Hematopoietic multipotent progenitor cell treated with erythropoietin and hydrocortisone succinate and interleukin-3 and kit ligand, for 8 days (in vitro differentiated cells): ENCODE measurements at places on chromosomes 3 and 15.

- DNase-seq = no peak
Measured at GRCh38 chr3:20984594-20985205, 766.3 kb downstream of the ZNF385D start.

DNA sequence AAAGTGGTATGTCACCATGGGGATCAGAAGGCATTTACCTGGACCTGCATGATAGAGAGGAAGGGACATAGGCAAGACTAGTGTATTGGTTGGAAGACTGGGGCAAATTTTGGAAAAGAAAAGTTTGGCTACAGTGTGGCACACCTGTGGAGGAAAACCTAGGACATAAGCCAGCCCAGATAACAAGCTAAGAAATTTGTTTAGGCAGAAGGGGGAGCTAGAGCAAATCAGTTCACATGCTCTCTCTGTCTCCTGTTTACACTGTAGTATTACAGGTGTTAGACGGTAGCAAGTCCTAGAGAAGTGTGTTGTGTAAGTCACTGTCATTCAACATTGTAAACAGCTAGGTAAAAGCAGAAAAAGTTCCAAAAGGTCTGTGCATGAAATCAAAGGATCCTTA is 11.9 kb upstream of the ALDH1A2 start:
- DNase-seq = no peak

GRCh38 chr3:29275309-29275708 is 5.6 kb upstream of the RBMS3 start:
- DNase-seq = no peak

GRCh38 chr15:74320352-74321247 is 46.8 kb downstream of the CYP11A1 start:
- DNase-seq = peak; percentile 36

DNA sequence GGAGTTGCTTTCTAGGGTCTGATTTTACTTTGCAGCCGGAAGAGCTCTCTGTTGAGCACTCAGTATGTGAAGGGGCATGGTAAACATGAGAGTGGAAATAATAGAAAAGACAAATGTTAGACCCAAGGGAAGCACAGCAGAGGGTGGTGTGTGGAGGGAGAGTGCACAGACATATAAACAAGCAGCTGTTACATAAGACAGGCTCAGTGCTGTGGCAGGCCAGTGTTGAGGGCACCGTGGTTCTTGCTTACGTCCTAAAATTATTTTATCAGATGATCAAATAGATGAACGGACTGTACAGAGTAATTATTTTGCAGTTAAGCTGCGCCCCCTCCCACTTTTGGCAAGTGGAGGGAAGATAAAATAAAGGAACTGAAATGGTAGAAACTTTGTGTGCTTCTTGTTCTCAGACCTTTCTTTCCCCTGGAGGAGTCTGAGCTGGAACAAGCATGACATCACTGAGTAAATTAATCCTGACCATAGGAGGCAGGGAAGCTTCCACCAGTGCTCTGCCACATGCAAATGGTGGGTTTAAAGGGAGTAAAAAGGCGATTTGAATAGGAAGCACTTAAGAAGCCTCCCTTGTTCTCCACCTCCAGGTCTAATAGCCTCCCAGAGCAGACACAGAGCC is 205.6 kb downstream of the IL20RB start:
- no peak for DNase-seq

DNA sequence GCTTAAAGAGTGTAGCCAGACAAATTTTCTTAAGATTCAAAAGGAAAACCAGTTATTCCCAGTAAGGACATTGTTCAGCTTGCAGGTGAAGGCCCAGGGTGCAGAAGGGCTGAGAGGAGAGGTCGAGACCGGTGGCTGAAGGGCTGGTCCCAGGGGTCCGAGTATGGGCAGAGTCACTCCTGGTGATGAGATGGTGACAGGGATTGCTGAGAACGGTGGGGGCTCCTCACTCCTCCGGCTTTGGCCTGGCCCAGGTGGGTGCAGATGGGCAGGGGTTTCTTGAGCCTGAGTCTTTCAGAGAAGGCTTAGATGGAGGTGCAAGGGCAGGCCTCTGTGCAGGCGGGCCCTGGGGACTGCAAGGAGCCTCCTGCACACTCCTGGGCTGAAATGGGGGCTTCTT is 56.2 kb downstream of the ZNF445 start:
- no peak for DNase-seq

DNA sequence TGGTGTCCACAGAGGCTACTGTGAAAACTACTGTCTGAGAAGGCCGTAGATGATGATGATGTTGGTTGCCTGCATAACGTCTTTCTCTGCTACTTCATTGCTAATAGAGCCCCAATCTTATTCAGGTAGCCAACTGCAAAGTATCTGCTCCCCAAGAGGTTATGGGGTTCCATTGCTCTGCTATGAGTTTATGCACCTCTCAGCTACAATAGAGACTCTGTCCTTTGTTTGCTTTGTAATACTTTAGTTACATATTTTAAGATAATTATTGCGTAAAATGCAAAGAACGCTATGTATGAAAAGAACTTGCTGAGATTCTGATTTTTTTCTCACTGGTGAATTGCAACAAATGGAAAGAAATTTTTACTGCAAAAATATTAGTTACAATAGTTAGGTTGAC is 27.8 kb upstream of the GMPPB start:
- no peak for DNase-seq

DNA sequence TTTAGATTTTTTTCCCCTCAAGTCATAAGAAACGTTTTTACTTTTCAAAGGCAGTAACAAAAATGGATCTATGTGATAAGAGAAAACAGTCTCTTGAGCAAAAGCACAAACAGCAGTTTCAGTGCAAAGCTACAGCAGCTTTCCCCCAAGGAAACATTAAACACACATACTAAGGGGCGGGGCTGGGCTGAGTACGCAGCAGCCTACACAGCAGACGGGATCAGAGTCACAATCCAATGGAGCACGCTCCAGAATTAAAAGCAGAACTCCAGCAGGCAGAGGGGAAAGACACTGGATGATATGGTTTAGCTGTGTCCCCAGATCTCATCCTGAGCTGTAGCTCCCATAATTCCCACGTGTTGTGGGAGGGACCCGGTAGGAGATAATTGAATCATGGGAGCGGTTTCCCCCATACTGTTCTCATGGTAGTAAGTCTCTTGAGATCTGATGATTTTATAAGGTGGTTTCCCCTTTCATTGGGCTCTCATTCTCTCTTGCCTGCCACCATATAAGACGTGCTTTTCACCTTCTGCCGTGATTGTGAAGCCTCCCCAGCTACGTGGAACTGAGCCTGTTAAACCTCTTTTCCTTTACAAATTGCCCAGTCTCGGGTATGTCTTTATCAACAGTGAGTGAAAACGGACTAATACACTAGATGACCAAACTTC is 116.2 kb upstream of the SLCO3A1 start:
- no peak for DNase-seq

- no peak for DNase-seq
Measured at GRCh38 chr3:189883113-189883753, 237.5 kb downstream of the P3H2 start.

- DNase-seq = no peak
Measured at GRCh38 chr15:65935391-65935790, 66.1 kb downstream of the RAB11A start.

DNA sequence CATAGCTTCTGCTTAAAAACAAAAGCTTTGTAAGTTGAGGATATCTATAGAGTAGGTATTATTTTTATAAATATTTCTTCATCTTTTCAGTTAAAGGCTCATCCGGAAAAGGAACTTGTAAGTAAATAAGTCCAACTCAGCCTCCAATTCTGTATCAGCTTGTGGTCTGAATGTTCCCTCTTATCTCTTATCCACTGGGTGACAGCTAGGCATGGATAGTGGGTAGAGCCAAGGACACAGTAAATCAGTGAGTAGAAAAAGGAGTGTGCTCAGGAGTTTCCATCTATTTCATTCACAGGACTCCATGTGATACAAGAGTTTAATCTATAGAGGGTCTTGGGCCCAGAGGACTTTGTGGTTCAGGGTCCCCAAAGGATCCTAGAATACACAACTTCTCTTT is 50.9 kb downstream of the FRMD5 start:
- peak; percentile 40 for DNase-seq

DNA sequence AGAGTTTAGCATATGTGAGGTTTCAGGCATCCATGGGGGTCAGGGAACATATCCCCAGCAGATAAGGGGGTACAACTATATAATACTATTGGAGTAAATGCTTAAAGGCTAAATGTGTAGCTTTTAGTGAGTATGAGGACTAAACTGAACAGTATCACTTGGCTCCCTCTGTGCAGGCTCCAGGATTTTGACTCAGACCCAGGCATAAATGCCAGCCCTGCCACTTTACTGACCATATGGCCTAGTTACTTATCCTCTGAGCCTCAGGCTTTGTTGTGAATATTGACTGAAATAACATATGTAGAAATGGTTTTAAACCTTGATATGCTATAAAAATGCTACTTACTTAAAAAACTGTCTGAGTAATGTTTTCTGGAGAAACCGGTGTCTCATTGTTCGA is 151.6 kb downstream of the CHST2 start:
- no peak for DNase-seq

DNA sequence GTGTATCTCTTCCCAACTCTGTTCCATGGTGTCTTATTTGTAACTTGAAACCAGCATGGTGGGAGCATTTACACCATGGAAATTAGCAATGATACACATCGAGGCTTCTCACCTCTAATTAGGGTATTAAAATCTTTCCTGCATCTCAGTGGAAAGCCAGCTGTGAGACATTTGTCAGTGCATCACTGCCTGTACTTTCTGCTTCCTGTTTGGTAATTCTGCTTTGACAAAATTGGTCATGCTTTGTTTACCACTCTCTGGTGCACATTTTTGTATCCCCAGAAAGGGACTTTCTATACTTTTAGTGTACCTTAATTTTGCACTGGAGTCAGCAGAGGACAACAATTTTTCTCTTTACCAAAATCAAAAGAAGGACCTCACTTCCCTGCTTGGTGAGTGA is 402.1 kb downstream of the PDCD6IP start:
- no peak for DNase-seq

DNA sequence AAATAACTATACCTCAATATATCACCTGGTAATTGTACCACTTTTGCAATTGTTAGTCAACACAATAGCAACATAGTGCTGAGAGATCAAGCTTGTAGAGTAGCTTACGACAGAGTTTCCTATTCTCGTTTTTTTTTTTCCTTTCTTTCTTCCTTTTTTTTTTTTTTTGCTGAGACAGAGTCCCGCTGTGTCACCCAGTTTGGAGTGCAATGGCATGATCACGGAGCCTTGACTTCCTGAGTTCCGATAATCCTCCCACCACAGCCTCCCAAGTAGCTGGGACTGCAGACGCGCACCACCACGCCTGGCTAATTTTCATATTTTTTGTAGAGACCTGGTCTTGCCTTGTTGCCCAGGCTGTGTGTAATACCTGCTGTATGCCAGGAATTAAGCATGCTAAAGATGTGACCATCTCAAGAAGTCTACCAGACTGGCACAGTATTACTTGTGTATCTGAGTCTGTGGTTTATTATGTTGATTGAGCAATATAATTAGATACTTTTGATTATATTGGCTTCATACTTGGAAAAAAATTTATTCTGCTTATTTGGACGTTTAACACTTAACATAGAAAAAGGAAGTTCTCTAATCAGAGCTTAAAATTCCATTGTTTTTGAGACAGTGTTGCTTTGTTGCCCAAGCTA is 3.0 kb downstream of the SELENOT start:
- DNase-seq = peak; percentile 75

DNA sequence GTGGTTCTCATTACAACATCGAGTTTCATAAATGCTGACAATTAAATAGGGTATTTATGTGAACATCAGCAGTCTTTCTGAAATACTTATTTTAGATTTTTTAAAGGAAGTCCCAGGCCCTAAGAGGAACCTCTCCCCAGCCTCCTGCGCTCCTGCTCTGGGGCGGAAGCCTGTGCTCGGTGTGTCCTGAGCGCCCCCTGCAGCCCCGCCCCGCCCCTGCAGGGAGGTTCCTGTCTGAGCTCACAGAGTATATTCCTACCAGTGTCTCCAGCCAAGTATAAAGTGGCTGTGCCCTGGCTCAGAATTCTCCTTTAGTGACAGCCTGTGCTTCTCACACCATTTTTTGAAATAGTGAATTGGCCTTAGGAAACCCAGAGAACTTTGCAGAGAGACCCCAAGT is 567.9 kb downstream of the GOLGA6L6 start:
- no peak for DNase-seq

DNA sequence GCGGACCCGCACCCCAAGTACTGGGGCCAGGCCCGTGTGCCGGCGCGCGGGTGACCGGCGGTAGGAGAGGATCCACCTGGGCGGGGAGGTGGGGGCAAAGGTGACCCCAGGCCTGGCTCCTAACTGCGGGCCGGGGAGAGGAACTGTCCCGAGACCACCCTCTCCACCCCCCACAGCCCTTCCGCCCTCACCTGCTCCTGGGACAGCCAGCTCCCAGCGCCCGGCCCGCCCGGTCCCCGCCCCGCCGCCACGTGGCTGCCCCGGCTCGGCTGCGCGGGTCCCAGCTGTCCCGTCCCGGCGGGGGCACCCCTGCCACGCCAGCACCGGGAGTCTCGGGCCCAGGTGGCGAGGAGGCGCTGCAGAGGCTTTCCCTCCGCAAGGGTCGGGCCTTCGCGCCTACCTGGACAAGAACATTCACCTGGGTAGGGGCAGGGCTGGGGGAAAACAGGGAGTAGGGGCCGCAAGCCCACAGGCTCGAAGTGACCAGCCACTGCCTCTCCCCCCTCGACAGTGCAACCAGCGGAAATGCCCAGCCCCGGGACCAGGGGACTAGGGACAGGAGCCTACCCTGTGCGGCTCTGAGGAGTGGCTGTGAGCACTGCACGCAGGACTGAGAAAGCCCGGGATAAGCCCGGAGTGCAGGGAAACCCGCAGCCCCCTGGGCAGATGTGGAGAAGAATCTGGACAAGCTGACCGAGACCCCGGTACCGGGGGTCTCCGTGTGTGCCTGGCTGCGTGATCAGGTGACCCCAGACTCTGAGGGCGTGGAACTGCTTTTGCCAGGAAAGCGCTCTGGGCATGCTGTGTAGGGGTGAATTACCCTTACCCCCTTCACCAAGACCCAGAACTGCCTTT is at the start of gene SLC12A8:
TSS of gene SLC12A8 (minus strand) at position 240 of the 855 bp plus-strand sequence. CDS start 1,399 bp downstream, outside the sequence.
- no peak for DNase-seq

GRCh38 chr15:99017322-99017701 is 9.7 kb upstream of the PGPEP1L start:
- no peak for DNase-seq

DNA sequence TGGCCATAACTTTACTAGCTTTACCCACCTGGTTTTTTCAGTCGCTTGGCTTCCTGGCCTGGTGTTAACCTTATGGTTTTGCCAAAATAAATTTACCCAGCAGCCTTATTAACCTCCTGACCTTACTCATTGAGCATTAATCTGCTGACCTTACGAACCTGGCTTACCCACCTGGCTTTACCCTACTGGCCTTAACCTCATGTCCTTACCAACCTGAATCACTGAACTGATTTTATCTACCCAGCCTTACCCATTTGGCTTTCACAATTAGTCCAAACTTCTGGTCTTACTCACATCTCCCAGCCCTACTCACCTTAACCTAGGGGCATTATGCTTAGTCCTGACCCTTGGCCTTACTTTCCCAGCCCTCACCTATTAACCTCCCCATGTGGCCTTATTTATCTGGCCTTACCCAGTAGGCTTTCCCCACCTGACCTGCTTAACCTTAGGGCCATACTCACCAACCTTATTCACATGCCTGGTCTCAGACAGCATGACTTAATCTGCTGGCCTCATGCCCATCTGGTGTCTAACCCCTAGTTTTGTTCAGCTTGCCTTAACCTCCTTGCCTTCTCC is 93.4 kb downstream of the IL12A start:
- no peak for DNase-seq
